BJ (cell line): ENCODE measurements at places on chromosomes 1 and 21.
A peak's percentile ranks its signal among the peaks of the same experiment; 100 is the strongest.

- DNase-seq, result no peak
Observed at GRCh38 chr21:16569679-16570078, 839.9 kb downstream of the USP25 start.

DNA sequence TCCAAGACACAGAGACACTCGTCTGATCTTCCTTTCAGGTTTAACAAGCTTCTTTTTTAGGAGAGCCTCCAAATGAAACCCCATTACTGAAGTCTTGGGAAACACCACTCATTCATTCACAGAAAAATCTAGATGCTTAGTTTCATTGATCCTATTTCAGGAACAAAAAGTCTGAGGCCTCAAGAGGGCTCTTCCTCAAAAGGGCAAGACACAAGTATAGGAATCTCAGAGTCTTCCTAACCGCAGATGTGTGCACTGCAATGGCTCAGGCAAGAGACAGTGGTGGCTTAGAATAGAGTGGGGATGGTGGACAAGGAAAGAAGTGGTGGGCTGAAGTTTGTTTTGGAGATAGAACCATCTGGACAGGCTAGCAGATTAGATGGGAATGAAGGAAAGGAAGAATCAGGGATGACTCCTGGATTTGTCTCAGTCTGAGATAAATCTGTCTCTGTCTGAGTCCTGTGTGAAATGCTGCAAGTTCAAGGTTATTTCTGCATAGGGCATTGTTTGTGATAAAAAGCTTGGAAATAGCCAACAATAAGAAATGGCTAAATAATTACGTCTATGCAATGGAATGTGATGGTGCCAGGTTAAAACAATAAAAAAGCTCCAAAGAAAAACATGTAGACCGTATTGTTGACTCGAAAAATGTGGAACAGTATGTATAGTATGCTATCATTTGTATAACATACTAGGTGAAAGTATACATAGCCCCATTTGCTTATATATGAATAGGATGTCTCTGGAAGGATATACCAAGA is 8.9 kb upstream of the CTSE start:
- no peak for DNase-seq

GRCh38 chr1:168365719-168366479 is 85.2 kb downstream of the TBX19 start:
- no peak for DNase-seq

DNA sequence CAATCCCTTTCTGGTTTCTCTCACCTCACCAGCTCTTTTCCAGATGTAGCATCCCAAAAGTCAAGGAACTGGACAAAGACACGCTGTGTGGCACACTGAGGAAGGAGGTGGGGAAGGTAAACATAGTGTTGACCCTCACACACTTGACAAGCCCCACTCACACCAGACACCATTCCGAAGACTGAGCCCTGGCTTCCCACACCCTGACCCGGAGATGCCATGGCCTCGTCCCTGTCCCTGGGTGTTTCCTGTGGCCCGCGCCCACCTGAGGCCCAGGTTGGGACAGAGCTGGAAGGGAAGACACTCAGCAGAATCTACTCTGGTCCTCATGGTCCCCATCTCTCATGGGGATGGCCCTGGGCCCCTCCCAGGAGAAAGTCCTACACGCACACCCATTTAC is 16.4 kb downstream of the VWA5B1 start:
- no peak for DNase-seq

DNA sequence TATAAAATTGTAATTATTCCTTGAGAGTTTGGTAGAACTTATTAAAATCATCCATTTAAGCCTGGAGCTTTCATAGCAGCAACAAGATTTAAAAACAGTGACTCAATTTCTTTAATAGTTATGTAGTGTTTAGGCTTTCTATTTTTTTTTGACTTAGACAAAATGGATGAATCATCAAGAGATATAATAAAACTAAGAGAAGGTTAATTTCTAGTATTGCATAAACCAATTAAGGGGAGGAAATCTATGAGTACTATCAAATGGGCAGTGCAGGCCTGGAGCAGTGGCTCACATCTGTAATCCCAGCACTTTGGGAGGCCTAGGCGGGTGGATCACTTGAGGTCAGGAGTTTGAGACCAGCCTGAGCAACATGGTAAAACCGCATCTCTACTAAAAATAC is 416.3 kb upstream of the USP24 start:
- DNase-seq, result peak; percentile 66

GRCh38 chr1:184418652-184419349 is 32.0 kb downstream of the C1orf21 start:
- DNase-seq, result no peak

DNA sequence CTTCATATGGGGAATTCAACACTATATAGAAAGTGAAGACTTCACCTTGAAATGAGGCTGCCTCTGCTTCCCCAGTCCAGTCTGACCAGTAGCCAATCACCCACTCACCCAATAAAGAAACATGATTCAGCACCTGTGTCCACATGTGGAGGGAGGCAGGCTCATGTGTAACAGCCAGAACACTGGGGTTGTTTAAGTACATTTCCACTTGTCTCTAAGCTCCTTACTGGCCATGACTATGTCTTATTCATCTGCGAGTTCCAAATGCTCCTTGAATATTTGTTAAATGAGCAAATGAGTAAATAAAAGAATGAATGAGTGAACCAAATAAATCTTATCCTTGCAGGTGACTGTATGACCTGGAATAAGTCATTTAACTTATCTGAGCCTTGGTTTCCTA is 100.1 kb downstream of the BRINP2 start:
- DNase-seq, result no peak

DNA sequence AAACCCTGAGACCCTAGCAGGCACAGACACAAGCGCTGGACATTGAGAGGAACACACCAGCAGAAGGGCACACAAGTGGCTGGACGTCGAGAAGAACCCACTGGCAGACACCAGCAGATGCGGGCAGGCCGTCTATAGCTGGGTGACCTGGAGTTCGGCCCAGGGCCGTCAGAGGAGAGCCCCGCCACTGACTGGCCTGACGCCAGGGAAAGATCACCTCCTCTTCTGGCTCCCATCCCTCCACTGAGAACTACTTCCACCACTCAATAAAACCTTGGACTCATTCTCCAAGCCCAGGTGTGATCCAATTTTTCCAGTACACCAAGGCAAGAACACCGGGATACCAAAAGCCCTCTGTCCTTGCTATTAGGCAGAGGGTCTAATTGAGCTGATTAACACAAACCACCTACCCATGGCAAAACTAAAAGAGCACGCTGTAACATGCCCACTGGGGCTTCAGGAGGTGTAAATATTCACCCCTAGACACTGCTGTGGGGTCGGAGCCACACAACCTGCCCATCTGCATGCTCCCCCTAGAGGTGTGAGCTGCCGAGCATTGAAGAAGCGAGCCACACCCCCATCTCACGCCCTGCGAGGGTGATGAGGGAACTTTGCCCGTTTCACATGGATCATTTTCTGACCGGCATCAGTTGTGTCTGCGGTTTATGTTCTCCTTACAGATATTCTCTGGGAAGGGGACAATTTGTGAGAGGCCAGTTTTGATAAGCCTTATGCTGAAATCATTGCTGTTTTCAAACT is 104.8 kb downstream of the HLX start:
- no peak for DNase-seq

DNA sequence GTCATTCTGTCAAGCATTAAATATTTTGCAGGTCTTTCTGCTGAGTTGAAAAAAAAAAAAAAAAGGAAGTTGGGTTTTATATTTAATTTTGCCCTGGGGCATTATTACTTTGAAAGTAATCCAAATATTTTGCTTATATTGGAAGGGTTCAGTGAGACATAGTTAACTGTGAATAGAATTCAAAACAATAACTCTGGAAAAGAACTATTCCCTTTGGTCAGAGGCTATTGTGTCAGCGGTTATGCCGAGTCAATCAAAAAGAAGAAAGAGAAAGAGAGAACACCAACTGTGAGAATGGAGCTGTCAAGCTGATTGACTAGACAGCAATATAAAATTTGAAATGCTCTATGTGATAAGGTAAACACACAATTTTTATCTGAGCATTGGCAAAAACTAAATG is 761.7 kb downstream of the ADGRL2 start:
- no peak for DNase-seq

DNA sequence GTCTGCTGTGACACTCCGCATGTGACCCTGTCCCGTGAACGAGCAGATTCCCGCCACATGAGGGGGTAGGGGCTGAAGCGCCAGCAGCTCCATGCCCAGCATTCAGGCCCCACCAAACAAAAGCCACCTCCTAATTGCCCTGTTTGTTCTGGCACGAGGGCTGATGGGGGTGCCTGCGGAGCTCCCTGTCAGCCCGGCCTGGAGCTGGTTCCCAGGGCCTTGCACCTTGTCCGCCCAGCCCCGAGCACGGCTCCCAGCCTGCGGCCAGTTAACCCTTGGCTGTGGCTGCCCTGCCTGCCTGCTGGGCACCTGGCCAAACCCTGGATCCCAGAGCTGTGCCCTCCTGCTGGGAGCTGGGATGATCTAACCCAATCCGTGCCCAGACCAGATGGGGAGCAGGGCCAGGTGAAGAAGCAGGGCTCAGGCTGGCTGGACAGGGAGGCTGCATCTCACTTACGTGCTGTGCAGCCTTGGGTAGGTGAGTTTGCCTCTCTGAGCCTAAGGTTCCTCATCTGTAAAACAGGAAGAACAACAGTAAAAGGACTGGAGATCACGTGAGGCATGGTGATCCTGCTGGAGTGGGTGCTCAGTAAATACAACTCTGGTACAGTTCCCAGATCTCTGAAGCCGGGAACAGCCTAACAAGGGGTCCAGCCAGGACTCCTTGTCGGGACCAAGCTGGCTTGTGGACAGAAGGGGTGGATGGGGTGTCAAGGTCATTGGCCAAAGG is 110.9 kb upstream of the IFFO2 start:
- DNase-seq, result no peak

- DNase-seq, result no peak
Observed at GRCh38 chr1:81428998-81429397, 371.7 kb upstream of the ADGRL2 start.

- DNase-seq, result no peak
Observed at GRCh38 chr1:23202263-23202749, 15.0 kb downstream of the HTR1D start.

GRCh38 chr1:51648180-51649109 is 31.6 kb downstream of the OSBPL9 start:
- DNase-seq, result no peak

- no peak for DNase-seq
Observed at GRCh38 chr1:57063406-57064125, 97.8 kb upstream of the C8B start.

DNA sequence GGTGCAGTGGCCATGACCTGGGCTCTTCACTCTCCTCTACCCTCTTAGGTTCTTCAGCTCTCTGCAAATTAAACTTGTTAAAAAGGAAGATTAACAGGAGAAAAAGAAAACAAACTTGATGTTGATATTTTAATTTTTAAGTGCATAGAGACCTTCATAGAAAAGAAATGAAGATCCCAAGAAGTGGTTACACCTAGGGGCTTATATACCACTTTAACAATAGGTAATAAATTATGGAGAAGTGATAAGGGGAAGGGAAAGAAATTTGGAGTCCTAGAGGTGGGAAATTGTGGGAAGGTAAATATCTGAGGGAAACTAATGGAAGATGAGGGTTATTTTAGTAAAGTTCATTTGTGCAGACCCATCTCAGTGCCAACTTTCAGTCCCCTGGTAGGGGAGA is 16.5 kb upstream of the TFF3 start:
- DNase-seq, result no peak

GRCh38 chr1:247440001-247440620 is 17.8 kb downstream of the OR2B11 start:
- DNase-seq, result no peak

GRCh38 chr1:182910143-182910542 is 42.8 kb downstream of the SHCBP1L start:
- DNase-seq, result no peak

DNA sequence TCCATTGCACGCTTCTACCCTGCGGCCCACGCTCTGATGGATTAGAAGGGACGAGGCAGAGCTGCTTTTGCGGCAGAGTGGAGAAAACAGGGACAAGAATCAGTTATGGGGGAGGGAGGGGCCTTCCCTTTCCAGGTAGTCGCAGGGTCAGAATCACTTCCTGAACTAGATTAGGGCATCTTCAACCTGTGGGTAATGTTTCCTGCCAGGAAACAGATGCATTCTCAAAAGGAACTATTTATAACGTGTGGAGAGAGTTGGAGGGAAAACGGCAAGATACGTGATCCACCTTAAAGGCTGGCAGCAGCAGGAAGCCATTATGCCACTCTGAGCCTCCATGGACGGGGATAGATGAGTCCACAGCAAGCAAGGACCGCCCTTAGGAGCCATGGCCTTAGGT is 59.9 kb upstream of the CNTN2 start:
- no peak for DNase-seq

- DNase-seq, result no peak
Observed at GRCh38 chr21:33770542-33770941, 128.2 kb downstream of the ITSN1 start.

- DNase-seq, result no peak
Observed at GRCh38 chr1:184507604-184508280, 120.9 kb downstream of the C1orf21 start.

- DNase-seq, result no peak
Observed at GRCh38 chr1:203799971-203800370, 4.5 kb downstream of the ZBED6 start.

- DNase-seq, result no peak
Observed at GRCh38 chr1:6738987-6739676, 37.5 kb upstream of the DNAJC11 start.

DNA sequence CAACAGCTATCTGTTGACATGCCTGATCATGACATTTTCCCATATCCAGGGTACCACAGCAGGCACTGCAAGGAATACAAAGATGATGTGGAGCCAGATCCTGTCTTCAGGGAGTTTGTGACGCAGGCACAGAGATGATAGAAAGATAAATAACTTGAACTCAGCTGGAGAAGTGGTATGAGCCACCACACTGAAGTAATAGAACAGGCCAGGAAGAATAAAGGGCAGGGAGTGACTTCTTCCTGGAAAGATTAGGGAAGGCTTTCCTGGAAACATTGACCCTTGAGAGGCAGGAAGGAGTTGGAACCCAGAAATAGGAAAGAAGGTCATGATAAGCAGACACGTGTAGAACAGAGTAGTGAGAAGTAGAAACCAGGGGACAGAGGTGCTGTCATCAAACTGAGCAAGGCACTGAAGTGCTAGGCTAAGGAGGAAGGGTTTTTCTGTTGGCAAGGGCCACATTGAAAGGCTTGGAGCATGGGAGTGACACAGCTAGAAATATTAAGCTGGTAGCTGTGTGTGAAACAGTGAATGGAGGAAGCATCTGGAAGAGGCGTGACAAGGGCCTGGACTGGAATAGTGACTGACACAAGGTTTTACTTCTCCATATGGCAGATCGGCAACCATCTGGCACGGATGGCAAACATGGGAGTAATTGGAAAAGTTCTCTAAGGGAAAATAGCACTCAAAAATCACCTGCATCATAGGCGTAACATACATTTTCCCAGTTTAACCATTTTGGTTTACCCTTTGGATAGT is 68.4 kb downstream of the AK5 start:
- DNase-seq, result no peak

GRCh38 chr21:25709684-25710265 is 24.9 kb downstream of the ATP5PF start:
- no peak for DNase-seq

DNA sequence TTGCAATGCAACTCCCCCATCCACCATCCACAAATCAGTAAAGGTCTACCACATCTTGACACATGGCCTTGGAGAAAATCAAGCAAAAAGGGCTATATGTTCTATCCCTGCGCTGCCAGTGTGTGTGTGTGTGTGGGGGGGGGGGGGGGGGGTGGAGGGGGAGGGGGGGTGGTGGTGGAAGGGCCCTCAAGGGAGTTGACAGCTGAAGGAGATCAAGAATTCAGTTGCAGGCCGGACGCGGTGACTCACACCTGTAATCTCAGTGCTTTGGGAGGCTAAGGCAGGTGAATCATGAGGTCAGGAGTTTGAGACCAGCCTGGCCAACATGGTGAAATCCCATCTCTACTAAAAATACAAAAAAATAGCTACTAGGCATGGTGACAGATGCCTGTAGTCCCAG is 37.6 kb upstream of the CLIC4 start:
- no peak for DNase-seq

GRCh38 chr1:30663596-30664091 is 59.7 kb downstream of the MATN1 start:
- no peak for DNase-seq
